ENCODE measurements at places on chromosomes 4 and X. TPM values are rescaled to one million over a fixed set of nuclear protein-coding genes. Genes with fewer than 3 reads are reported as not detected.

Gene TEX13B
- not detected for total RNA-seq

Gene FGB
- 17.9 TPM for total RNA-seq

Gene ARMCX4
- total RNA-seq: 1.6 TPM

Gene AREG
- total RNA-seq: 4.0 TPM

Gene PHEX
- total RNA-seq: not detected

Gene UCP1
- total RNA-seq: not detected

Gene SLC4A4
- 0.83 TPM for total RNA-seq

Gene ADH1B
- 134 TPM for total RNA-seq

Gene ZNF732
- total RNA-seq: not detected

GRCh38 chrX:150363561-150364346 lies 637 bp downstream of the MAMLD1 start:
- peak overlapping the region; percentile 67 for H3K4me3 ChIP-seq
- peaks cover 9% of the 10 kb centered on the region for H3K4me1 ChIP-seq
- H3K27me3 ChIP-seq: no peaks in the 10 kb centered on the region
- H3K36me3 ChIP-seq: no peaks in the 10 kb centered on the region
- peak; percentile 19 for DNase-seq

- H3K27ac ChIP-seq: no peak overlapping the region
- no peaks in the 10 kb centered on the region for H3K36me3 ChIP-seq
- no peaks in the 10 kb centered on the region for H3K27me3 ChIP-seq
- H3K4me3 ChIP-seq: no peak overlapping the region
- no peaks in the 10 kb centered on the region for H3K4me1 ChIP-seq
These were observed 647.7 kb downstream of the SPRY1 start for GRCh38 chr4:124044330-124044729.

- H3K27me3 ChIP-seq: no peaks in the 10 kb centered on the region
- no peaks in the 10 kb centered on the region for H3K36me3 ChIP-seq
- no peak overlapping the region for H3K4me3 ChIP-seq
- H3K4me1 ChIP-seq: no peaks in the 10 kb centered on the region
- no peak for DNase-seq
These were observed 14.9 kb downstream of the MSANTD1 start for GRCh38 chr4:3263876-3264193.

GRCh38 chrX:40843643-40844042 lies 108.3 kb upstream of the MED14 start:
- H3K4me1 ChIP-seq: no peaks in the 10 kb centered on the region
- DNase-seq: no peak
- no peak overlapping the region for H3K27ac ChIP-seq
- no peaks in the 10 kb centered on the region for H3K27me3 ChIP-seq
- no peak overlapping the region for H3K4me3 ChIP-seq

GRCh38 chrX:31367816-31368215 lies 296.0 kb upstream of the FTHL17 start:
- H3K36me3 ChIP-seq: no peaks in the 10 kb centered on the region
- no peak for DNase-seq
- no peaks in the 10 kb centered on the region for H3K4me1 ChIP-seq
- no peak overlapping the region for H3K27ac ChIP-seq
- H3K27me3 ChIP-seq: no peaks in the 10 kb centered on the region

DNA sequence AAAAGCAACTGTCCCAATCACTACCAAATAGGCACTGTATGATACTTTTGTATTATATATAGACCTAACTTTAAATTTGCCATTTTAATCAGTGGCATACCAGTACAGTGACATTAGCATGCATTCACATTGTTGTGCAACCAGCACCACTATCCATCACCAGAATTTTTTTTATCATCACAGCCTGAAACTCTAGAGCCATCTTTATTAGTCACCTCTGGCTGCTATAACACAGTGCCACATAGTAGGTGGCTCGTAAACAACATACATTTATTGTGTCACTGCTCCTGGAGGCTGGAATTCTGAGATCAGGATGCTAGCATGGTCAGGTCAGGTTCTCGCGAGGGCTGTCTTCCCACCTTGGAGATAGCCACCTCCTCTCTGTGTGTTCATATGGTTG lies 188.4 kb upstream of the GALNT7 start:
- no peak overlapping the region for H3K27ac ChIP-seq
- no peak for DNase-seq
- no peaks in the 10 kb centered on the region for H3K4me1 ChIP-seq
- no peaks in the 10 kb centered on the region for H3K36me3 ChIP-seq
- H3K4me3 ChIP-seq: no peak overlapping the region
- no peaks in the 10 kb centered on the region for H3K27me3 ChIP-seq

DNA sequence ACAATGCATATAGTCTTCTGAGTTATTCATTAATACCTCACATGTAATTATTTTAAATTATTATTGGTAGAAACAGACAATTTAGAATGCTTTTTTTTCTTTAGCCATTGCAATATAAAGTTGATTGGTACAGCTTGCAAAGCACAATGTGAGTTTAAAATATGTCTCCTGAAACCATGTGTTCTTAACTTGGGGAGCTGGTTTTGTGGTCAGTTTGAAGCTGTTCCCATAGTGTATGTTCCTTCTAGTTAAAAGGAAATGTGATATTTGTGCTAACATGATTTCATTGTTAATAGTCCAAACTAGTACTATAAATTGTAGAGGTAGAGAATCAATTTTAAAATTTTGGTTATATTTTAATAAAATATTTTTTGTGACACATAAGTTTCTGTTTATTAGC lies 247.2 kb downstream of the BMPR1B start:
- no peak overlapping the region for H3K27ac ChIP-seq
- no peaks in the 10 kb centered on the region for H3K27me3 ChIP-seq
- DNase-seq: no peak
- H3K4me3 ChIP-seq: no peak overlapping the region
- H3K4me1 ChIP-seq: no peaks in the 10 kb centered on the region
- H3K36me3 ChIP-seq: no peaks in the 10 kb centered on the region

GRCh38 chr4:60989141-60989540 lies 211.0 kb upstream of the ADGRL3 start:
- H3K27me3 ChIP-seq: no peaks in the 10 kb centered on the region
- DNase-seq: no peak
- no peaks in the 10 kb centered on the region for H3K36me3 ChIP-seq
- H3K4me1 ChIP-seq: no peaks in the 10 kb centered on the region
- H3K4me3 ChIP-seq: no peak overlapping the region
- H3K27ac ChIP-seq: no peak overlapping the region

- DNase-seq: no peak
- H3K27me3 ChIP-seq: no peaks in the 10 kb centered on the region
- H3K4me3 ChIP-seq: no peak overlapping the region
These were observed 60.5 kb downstream of the NDNF start for GRCh38 chr4:121011780-121012340.

- no peaks in the 10 kb centered on the region for H3K4me1 ChIP-seq
- H3K27me3 ChIP-seq: no peaks in the 10 kb centered on the region
- H3K36me3 ChIP-seq: no peaks in the 10 kb centered on the region
- H3K27ac ChIP-seq: no peak overlapping the region
These were observed 30.6 kb downstream of the GUCY1B1 start for GRCh38 chr4:155789391-155789790.

DNA sequence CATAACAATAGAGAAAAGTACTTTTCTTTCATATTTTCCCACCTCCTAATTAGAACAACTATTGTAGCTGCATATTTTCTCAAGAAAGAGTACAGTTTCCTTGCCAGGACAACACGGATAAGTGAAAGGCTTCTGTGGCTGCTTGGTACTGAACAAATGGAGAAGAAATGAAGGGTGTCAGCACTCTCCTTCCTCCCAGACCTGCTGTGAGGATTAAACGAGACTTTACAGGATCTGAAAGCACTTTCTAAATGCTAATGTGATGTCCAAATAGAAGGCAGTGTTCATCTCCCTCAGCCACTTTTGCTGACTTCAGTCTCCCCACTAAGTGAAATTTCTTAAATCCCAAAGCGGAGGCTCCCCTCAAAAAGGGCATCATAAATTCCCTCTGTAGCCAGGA lies 13.9 kb downstream of the NIPAL1 start:
- no peaks in the 10 kb centered on the region for H3K27me3 ChIP-seq
- no peak for DNase-seq
- H3K4me1 ChIP-seq: peaks cover 10% of the 10 kb centered on the region
- H3K36me3 ChIP-seq: no peaks in the 10 kb centered on the region

GRCh38 chr4:169079942-169080827 lies 70.1 kb upstream of the CBR4 start:
- H3K27me3 ChIP-seq: no peaks in the 10 kb centered on the region
- no peaks in the 10 kb centered on the region for H3K36me3 ChIP-seq
- DNase-seq: peak; percentile 38
- peak overlapping the region; percentile 21 for H3K4me3 ChIP-seq
- H3K27ac ChIP-seq: peak overlapping the region; percentile 74

GRCh38 chr4:180641495-180641894 lies 1601.7 kb upstream of the TENM3 start:
- no peaks in the 10 kb centered on the region for H3K36me3 ChIP-seq
- no peak overlapping the region for H3K27ac ChIP-seq
- H3K27me3 ChIP-seq: no peaks in the 10 kb centered on the region
- no peak overlapping the region for H3K4me3 ChIP-seq
- DNase-seq: no peak

DNA sequence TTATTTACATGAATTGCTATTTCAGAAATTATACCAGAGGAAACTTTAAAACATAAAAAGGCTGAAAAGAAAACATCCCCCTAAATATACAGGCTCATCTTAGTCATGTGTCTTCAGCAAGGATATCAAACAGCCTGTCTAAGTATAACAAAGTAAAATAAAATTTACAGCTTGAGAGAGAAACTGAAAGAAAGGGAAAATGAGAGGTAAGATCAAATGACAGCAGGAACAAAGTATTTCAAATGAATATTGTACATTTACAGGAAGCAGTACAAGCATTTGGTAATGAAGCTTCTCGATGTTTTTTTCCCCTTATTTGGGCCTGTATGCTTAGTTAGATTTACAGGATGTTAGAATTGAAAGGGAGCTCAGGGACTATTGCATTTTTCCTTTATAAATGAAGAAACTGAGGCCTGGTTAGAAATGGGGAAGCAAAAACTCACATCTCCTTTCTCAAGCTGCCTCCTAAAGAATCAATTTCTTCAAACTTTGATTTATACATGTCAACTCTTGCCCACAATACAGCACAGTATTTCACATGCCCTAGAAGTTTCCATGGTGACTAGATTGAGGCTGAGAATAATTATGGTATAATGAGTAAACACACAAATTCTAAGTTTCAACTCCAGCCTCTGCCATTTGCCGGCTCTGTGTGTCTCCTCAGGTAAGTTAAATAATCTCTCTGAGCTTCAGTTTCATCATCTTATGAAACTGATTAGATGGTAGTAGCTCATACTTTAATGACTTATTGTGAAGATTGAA lies 29.3 kb downstream of the DAPP1 start:
- no peaks in the 10 kb centered on the region for H3K27me3 ChIP-seq
- no peaks in the 10 kb centered on the region for H3K36me3 ChIP-seq
- H3K4me1 ChIP-seq: no peaks in the 10 kb centered on the region
- no peak for DNase-seq
- no peak overlapping the region for H3K4me3 ChIP-seq

GRCh38 chr4:157012296-157012695 lies 40.7 kb upstream of the PDGFC start:
- no peaks in the 10 kb centered on the region for H3K27me3 ChIP-seq
- no peaks in the 10 kb centered on the region for H3K4me1 ChIP-seq
- no peak overlapping the region for H3K4me3 ChIP-seq
- H3K27ac ChIP-seq: no peak overlapping the region

- H3K4me3 ChIP-seq: no peak overlapping the region
- H3K36me3 ChIP-seq: no peaks in the 10 kb centered on the region
- no peaks in the 10 kb centered on the region for H3K4me1 ChIP-seq
- no peaks in the 10 kb centered on the region for H3K27me3 ChIP-seq
- H3K27ac ChIP-seq: no peak overlapping the region
These were observed 57.0 kb upstream of the RAP1GDS1 start for GRCh38 chr4:98204236-98204553.

DNA sequence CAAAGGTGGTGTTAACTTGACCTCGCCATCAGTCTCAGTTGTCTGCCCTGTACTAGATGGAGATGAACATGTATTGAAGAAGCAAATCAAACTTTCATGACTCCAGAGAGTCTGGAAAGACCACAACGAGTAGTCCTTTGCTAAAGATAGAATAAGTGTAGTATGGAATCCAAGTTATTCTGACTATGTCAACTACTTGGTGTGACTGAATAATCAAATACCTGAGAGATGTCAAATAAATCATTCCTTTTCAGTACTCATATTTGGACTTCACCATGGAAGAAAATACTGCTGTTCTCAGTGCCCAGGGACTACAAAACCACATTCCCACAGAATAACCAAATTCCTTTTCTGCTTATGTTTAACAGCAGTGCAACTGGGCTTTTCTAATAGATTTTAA lies 161.2 kb upstream of the SPRY1 start:
- no peak overlapping the region for H3K27ac ChIP-seq
- H3K36me3 ChIP-seq: no peaks in the 10 kb centered on the region
- no peaks in the 10 kb centered on the region for H3K4me1 ChIP-seq
- DNase-seq: no peak
- no peak overlapping the region for H3K4me3 ChIP-seq

- H3K27me3 ChIP-seq: no peaks in the 10 kb centered on the region
- DNase-seq: no peak
- H3K27ac ChIP-seq: no peak overlapping the region
- peaks cover 20% of the 10 kb centered on the region for H3K36me3 ChIP-seq
- H3K4me1 ChIP-seq: no peaks in the 10 kb centered on the region
These were observed 53.0 kb downstream of the PKD2 start for GRCh38 chr4:88060431-88060830.

GRCh38 chr4:46508216-46508615 lies 118.3 kb upstream of the GABRA2 start:
- no peaks in the 10 kb centered on the region for H3K4me1 ChIP-seq
- H3K27ac ChIP-seq: no peak overlapping the region
- no peak overlapping the region for H3K4me3 ChIP-seq
- no peak for DNase-seq
- no peaks in the 10 kb centered on the region for H3K27me3 ChIP-seq
- H3K36me3 ChIP-seq: no peaks in the 10 kb centered on the region

DNA sequence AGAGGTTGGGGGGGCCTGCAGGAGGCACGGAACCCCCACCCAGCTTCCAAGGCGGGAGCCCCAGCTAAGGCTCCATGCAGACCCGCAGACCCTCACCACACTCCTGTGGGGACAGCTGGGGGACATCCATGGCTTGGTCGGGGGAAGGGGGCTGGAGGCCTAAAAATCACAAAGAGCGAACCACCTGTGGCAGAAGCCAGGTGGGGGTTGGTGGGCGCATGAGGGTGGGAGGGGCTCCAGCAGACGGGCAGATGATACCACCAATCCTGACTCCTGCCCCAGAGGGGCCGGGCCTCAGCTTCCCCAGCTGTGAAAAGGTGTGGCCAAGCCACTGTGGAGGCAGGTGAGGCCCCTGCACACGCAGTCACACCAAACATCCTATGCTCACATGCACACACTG lies 111.6 kb downstream of the FAM53A start:
- H3K4me1 ChIP-seq: no peaks in the 10 kb centered on the region
- H3K27me3 ChIP-seq: peaks cover 32% of the 10 kb centered on the region
- H3K27ac ChIP-seq: no peak overlapping the region
- H3K36me3 ChIP-seq: no peaks in the 10 kb centered on the region
- no peak overlapping the region for H3K4me3 ChIP-seq

GRCh38 chr4:153465140-153465539 lies 1.0 kb upstream of the TMEM131L start:
- peaks cover 45% of the 10 kb centered on the region for H3K4me1 ChIP-seq
- peak overlapping the region; percentile 72 for H3K4me3 ChIP-seq
- no peaks in the 10 kb centered on the region for H3K36me3 ChIP-seq
- no peak for DNase-seq
- peak overlapping the region; percentile 88 for H3K27ac ChIP-seq
